Osteocyte (in vitro differentiated cells): ENCODE measurements at places on chromosomes 4 and X. TPM values are rescaled to one million over a fixed set of nuclear protein-coding genes. Genes with fewer than 3 reads are reported as not detected.

- H3K27ac ChIP-seq, result no peak overlapping the region
- H3K36me3 ChIP-seq, result no peaks in the 10 kb centered on the region
- no peak overlapping the region for H3K4me3 ChIP-seq
- no peaks in the 10 kb centered on the region for H3K27me3 ChIP-seq
- DNase-seq, result no peak
- no peaks in the 10 kb centered on the region for H3K4me1 ChIP-seq
Observed at GRCh38 chr4:125091541-125091940, 223.2 kb upstream of the FAT4 start.

DNA sequence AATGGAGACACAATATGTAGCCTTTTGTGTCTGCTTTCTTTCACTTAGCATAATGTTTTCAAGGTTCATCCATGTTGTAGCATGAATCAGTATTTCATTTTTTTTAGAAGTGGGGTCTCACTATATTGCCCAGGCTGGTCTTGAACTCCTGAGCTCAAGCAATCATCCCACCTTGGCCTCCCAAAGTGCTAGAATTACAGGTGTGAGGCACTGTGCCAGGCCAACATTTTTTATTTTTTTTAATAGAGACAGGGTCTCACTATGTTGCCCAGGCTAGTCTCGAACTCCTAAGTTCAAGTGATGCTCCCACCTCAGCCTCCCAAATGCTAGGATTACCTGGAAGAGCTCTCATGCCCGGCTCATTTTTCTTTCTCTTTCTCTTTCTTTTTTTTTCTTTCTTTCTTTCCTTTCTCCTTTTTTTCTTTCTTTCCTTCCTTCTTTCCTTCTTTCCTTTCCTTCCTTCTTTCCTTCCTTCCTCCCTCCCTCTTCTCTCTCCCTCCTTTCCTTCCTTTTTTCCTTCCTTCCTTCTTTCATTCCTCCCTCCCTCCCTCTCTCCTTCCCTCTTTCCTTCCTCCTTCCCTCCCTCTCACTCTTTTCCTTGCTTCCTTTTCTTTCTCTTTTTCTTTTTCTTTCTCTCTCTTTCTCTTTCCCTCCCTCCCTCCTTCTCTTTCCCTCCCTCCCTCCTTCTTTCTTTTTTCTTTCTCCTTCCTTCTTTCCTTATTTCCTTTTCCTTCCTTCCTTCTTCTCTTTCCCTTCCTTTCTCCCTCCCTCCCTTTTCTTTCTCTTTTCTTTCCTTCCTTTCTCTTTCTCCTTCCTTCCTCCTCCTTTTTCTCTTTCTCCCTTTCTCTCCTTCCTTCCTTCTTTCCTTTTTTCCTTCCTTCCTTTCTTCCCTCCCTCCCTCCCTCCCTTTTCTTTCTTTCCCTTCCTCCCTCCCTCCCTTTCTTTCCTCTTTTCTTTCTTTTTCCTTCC lies 10.1 kb upstream of the RPL39 start:
- H3K4me3 ChIP-seq, result no peak overlapping the region
- H3K27ac ChIP-seq, result no peak overlapping the region
- no peak for DNase-seq
- H3K27me3 ChIP-seq, result no peaks in the 10 kb centered on the region
- peaks cover 2% of the 10 kb centered on the region for H3K36me3 ChIP-seq

DNA sequence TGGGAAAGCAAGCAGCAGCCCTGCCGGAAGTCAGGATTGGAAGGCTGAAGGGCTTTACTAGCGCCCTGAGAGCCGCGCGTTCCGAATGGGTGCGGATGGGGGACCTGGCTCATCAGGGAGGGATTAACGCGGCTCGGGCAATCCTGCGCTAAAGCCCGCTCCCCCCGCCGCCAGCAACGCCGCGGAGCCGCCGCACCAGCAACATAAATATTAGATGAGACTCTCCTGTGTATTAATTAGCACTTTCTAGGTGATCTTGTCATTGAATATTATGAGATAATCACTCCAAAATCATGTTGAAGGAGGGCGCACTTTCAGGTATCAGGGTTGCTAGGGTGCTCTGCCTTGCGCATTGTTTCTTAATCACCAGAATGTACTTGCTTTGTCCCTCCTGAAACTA lies 357.2 kb upstream of the FAM241A start:
- no peak overlapping the region for H3K27ac ChIP-seq
- no peak overlapping the region for H3K4me3 ChIP-seq
- H3K36me3 ChIP-seq, result no peaks in the 10 kb centered on the region
- peaks cover 6% of the 10 kb centered on the region for H3K27me3 ChIP-seq

RNF150 gene
- total RNA-seq, result 56.2 and 56.5 TPM in 2 replicates

IL2 gene
- not detected in 2 replicates for total RNA-seq

DNA sequence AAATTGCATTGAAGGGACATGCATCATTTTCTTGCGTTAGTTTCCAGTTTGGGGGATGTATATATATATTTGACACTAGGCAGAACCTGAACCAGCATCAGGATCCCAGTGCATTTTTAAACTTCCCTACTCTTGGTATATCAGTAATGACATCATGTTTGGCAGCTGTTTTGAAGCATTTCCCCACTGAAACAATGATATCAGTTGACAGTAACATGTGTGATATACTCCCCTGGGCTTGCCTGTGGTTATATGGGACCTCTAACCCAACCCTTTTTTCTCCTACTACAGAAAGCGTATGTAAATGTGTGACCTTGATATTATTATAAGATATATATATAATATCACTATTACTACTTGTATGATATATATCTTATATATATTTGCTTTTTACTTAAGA lies 225.9 kb upstream of the CASK start:
- H3K27ac ChIP-seq, result no peak overlapping the region
- DNase-seq, result no peak
- H3K4me1 ChIP-seq, result no peaks in the 10 kb centered on the region
- no peaks in the 10 kb centered on the region for H3K27me3 ChIP-seq
- H3K4me3 ChIP-seq, result no peak overlapping the region
- H3K36me3 ChIP-seq, result no peaks in the 10 kb centered on the region

DNA sequence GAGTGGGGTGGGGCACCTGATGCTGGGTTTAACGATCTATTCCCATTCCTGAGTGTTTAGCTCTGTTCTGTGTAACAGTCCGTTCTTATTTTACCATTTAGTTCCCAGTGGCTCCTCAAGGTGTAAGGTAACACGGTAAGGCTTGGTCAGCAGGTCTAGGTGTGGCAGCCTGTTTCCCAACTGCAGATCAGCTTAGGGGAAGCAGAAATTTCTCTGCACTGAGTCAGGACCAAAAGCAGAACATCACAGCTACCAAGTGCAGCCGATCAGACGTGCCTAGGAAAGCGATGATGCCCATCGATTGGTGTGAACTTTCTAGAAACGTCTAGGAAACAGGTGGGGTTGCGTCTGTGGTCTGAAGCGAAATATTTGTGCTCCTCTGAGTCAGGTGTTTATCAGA lies 240.1 kb downstream of the STIM2 start:
- no peak for DNase-seq
- no peak overlapping the region for H3K27ac ChIP-seq
- H3K4me1 ChIP-seq, result no peaks in the 10 kb centered on the region
- H3K4me3 ChIP-seq, result no peak overlapping the region
- H3K27me3 ChIP-seq, result peaks cover 7% of the 10 kb centered on the region
- no peaks in the 10 kb centered on the region for H3K36me3 ChIP-seq

DNA sequence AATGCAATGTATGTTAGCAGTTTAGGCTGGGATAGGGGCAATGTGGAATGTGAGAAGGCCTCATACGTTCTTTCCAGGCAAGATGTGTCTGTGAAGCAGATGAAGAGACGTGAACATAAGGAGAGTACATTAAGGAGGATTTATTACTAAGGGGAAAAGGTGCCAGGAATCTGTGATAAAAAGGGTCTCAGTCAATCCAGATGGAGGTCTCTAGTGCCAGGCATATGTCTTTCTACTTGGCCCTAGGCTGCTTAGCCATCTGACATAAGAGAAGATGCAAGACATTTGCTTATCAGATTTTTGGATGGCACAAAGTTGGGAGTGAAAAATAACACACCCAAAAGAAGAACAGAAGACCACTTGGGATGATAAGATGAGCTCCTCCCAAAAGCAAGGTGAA lies 93.0 kb upstream of the PRKG2 start:
- H3K4me3 ChIP-seq, result no peak overlapping the region
- peaks cover 3% of the 10 kb centered on the region for H3K27me3 ChIP-seq
- no peak for DNase-seq
- H3K36me3 ChIP-seq, result no peaks in the 10 kb centered on the region
- no peak overlapping the region for H3K27ac ChIP-seq

GRCh38 chr4:70337886-70338420 lies 3.2 kb downstream of the CABS1 start:
- no peak overlapping the region for H3K4me3 ChIP-seq
- no peak for DNase-seq
- no peaks in the 10 kb centered on the region for H3K36me3 ChIP-seq
- peaks cover 14% of the 10 kb centered on the region for H3K27me3 ChIP-seq
- H3K4me1 ChIP-seq, result no peaks in the 10 kb centered on the region

RAB40A gene
- total RNA-seq, result 0.24 and 0.68 TPM in 2 replicates

GRCh38 chr4:18252052-18252451 lies 230.5 kb upstream of the LCORL start:
- DNase-seq, result no peak
- no peaks in the 10 kb centered on the region for H3K36me3 ChIP-seq
- H3K4me3 ChIP-seq, result no peak overlapping the region

ESX1 gene
- not detected in 2 replicates for total RNA-seq

DNA sequence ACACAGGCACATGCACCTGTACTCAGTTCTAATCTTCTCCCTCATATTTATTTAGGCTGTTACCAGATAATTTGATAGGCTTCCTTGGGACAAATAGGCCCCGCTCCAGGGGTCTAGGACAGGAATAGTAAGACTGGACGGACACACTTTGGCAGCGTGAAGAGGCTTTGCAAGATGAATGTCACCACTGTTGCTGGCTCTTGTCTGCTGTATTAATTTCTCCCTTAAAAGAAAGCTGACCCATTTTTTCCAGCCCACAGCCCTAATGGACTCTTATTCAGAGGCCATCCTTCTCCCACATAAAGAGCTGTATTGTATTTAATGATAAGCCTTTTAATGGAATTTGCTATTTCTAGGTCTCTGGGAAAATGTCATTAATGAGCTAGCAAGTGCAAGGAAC lies 18.0 kb downstream of the FAM184B start:
- no peaks in the 10 kb centered on the region for H3K4me1 ChIP-seq
- no peak overlapping the region for H3K4me3 ChIP-seq
- DNase-seq, result no peak
- H3K36me3 ChIP-seq, result no peaks in the 10 kb centered on the region
- no peak overlapping the region for H3K27ac ChIP-seq
- peaks cover 7% of the 10 kb centered on the region for H3K27me3 ChIP-seq
